CD4-positive, alpha-beta T cell treated with Interleukin-17A for 1 hour (primary cell): ENCODE measurements at places on chromosomes 4 and X.

DNA sequence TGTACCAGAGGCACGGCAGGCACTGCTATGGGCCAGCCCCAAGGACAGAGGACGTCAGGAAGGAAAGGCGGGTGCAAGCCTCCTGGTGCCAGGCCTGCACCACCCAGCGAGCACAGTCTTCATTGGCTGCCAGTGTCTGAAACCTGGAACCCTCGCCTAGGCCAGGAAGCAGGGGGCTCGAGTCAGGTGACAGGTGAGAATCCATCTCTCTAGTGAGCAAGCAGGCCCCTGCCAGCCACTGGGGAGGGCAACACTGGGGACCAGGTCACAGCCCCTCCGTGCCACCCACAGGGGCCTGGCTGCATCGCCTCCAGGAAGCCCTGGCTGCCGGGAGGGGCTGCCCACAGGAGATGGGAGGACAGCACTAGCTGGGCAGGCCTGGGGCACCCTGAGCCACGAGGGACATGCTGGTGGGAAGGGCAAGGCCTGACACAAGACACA is 6.9 kb upstream of the HAUS3 start:
- DNase-seq, result no peak

DNA sequence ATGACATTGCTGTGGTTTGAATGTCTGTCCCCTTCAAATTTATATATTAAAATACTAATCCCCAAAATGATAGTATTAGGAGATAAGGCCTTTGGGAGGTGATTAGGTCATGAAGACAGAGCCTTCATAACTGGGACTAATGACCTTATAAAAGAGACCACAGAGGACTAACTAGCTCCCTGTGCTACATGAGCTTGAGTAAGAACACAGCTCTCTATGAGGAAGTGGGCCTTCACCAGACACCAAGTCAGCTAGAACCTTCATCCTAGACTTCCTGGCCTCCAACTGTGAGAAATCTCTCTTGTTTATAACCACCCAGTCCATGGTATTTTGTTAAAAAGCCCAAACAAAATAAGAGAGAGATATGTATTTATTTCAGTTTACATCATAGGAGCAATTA is 242.2 kb upstream of the CTSO start:
- DNase-seq, result no peak

DNA sequence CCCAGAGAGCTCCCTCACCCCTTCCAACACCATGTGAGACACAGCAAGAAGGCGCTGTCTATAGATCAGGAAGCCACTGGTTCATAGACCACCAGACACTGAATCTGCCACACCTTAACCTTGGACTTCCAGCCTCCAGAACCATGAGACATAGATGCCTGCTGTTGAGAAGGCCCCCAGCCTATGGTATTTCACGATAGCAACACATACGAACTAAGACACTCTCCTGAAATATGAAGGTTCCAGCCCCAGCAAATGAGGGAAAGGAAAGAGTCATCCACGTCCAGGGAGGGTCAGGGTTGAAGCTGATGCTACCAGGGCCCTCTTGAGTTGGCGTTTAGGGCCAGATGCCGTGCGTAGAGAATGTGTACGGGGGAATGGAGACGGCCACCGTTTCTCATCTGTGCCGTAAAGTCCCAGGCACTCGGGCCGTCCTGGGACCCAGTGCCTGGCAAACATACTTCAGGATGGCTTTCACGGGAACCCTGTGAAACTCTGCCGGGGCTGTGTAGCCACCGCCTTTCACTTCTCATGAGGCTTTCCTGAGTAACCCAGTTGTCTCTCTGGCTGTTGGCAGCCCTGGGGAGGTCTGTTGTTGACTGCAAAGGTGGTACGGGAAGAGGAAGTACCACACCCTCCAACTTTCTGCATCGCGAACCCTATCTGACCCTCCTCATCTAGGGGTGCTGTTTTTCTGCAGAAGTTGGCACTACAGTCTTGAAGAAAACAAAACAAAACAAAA is 17.7 kb upstream of the P2RY8 start:
- peak; percentile 82 for DNase-seq

- no peak for DNase-seq
Measured at GRCh38 chrX:39532761-39533160, 565.0 kb downstream of the BCOR start.

- DNase-seq, result peak; percentile 19
Measured at GRCh38 chrX:51144828-51145442, 187.7 kb upstream of the NUDT10 start.

- peak; percentile 18 for DNase-seq
Measured at GRCh38 chr4:6907658-6908191, 1.9 kb upstream of the TBC1D14 start.

DNA sequence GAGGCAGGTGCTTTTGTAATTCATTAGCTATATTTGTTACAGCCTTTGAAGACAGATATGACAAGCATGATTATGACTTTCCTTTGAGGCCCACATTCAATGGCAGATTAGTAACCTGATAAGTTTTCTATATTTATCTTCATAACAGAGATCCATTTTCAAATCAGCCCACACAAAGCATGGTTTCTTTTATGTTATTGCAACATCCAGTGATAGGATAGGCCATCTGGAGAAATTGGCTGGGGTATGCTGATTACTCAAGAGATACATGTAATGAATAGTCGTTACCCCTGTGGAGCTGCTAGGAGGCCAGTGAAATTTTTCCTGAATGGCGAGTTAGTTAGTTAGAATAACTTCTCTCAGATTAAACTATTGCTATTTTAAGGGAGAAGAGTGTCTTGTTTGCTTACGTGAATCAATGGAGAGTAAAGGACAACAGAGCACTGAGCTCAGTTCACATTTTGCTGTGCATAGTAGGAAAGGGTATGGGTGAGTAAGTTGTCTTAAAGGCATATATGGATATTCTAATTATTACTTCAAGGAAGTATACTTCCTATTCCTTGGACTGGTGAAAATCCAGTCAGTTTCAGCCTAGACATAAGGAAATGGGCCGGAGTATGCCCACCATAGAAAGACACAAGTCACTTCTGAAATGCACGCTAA is 79.2 kb upstream of the DKK2 start:
- no peak for DNase-seq

DNA sequence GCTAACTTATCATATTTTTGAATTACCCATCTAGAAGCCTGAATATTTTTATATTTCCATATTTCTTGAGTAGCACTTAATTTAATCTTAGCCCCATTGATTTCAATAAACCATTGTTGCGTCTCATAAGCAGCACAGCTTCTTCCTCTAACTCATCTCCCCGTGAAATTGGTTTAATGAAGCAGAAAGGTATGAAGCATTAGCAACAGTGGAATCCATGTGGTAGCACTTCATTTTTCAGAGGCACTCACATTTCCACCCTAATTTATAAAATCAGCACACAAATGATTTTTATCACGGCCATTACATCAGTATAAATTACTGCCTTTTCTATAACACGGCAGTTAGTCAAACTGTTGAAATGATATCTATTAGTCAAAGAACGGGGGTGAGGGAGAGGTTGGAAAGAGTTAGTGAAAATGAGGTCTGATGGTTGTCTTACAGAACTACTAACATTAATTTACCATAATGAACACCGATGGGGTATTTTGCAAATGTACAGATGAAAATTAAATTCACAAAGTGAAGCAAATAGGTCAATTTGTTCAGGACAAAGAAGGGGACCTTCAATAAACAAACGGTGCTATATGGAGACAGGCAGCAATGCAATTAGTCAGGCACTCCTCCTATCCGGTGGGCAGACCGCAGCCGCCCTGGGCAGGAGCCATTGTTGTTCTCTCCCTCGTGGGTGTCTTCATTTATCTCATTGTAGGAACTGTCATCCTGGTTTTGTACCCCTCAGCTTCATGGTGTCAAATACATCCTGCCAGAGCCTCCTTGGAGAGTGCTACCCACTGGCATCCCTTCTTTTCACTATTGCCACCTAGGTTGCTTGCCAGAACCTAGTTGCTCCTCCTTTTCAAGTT is 205.7 kb downstream of the SOX3 start:
- DNase-seq, result no peak
